ENCODE measurements at places on chromosomes 12 and 14.

DNA sequence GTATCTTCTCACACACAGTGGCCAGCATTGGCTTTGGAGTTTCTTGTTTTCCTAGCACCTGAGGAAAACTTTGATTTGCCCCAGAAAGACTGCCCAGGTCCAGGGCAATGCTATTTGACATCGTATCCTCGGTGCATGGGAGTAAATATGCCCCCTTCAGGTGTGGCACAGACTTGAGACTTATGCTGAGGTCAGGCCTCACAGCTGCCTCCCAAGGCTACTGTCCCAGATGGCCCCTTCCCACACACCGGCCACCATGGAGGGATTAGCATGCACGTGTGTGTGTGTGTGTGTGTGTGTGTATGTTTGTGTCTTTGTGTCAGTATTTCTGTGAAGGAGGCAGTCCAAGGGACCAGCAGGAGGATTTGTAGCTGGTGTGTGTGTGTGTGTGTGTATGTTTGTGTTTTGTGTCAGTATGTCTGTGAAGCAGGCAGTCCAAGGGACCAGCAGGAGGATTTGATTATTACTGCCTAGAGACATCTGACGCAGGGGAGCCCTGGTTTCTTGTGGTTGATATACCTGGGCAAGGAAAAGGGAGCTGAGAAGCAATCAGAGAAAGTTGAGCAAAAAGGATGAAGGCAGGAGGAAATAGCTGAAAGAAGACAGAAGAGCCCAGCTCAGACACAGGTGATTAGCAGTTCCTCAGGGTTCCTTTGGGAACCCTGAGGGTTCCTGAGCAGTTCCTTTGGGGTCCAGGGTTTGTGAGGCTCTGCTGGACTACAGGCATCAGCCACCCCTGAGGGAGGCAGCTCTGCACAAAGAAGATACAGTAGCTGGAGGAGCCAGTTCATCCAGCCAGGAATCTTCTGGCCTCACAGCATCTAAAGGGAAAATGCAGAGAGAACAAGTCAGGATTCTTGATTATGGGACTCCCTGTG lies 42.2 kb downstream of the COX16 start:
- no peak for DNase-seq

DNA sequence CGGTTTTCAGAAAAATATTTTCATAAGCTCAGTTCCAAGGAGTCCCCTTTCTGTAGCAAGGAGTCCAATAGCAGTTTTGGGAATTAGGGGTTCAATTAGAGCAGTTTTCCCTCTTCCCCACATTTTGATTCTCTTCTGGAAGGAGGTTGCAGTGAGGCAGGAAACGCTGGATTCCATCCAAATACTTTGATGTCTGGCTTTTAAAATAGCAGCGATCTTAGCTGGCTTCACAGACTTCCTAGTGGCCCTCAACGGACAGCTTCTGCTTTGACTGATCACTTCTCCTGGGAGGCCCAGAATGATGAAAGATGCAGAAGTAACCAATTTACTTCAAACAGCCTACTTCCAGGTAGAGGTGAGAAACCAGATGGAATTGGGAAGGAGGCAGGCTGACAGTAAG lies 63.1 kb downstream of the C12orf75 start:
- no peak for DNase-seq

DNA sequence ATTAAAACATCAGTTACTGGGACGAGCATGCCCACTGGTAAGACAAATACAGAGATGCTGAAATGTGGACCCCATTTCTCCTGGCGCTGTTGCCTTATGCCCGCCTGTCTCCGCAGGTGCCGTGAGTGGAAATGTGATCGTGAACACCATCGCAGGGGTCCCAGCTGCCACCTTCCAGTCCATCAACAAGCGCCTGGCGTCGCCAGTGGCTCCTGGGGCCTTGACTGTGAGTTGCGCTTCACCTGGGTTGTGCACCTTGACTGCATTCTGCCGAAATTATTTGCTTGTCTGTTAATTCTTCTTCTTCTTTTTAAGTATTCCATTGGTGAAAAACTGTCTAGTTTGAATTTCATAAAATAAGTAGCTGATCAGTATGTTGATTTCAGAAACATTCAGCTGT lies 89.1 kb downstream of the DDX51 start:
- DNase-seq = no peak

DNA sequence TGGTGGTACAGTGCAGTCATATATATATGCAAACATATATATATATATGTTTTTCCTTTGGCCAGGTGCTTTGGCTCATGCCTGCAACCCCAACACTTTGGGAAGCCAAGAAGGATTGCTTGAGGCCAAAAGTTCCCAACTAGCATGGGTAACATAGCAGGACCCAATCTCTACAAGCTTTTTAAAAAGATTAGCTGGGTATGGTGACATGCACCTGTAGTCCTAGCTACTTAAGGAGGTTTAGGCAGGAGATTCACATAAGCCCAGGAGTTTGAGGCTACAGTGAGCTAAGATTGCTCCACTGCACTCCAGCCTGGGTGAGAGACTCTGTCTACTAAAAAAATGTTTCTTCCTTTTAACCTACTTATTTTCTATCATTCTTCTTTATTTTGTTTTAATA lies 10.2 kb downstream of the PZP start:
- DNase-seq = no peak

GRCh38 chr14:66965831-66966230 lies 223.4 kb upstream of the GARIN2 start:
- DNase-seq = no peak

- no peak for DNase-seq
Observed at GRCh38 chr14:71563492-71564153, 368.6 kb upstream of the RGS6 start.

- DNase-seq = no peak
Observed at GRCh38 chr14:53380052-53380866, 227.1 kb upstream of the DDHD1 start.

DNA sequence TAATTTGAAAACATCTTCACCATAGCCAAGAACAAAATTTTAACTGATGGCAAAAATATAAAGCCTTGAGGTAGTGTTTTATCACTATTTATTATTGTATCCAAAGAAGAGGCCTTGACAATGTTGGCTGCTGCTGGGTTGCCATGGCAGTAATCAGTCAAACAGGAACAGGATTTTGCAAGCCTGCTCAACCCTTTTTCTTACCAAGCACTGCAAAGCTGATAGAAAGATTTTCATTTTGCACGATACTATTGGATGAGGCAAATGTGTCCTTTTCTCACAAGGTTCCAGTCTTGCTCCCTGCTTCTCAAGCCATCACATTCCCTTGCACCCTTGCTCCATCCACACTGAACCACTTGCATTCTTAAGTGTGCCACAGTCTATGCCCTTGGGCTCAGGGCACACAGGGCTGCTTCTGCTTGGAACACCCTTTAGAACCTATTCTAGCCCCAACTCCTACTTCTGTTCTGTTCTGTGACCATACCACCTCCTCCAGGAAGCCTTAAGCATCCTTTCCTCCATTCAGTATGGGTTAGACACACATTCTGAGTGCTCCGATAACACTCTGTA lies 76.5 kb upstream of the AMIGO2 start:
- peak; percentile 13 for DNase-seq

GRCh38 chr14:29734732-29735131 lies 192.9 kb downstream of the PRKD1 start:
- DNase-seq = no peak

- DNase-seq = peak; percentile 89
Observed at GRCh38 chr14:21352587-21352986, 31.2 kb downstream of the SUPT16H start.

GRCh38 chr14:51929166-51929565 lies 60.2 kb upstream of the RTRAF start:
- DNase-seq = no peak

GRCh38 chr14:100599981-100600380 lies 12.8 kb upstream of the BEGAIN start:
- DNase-seq = peak; percentile 5

DNA sequence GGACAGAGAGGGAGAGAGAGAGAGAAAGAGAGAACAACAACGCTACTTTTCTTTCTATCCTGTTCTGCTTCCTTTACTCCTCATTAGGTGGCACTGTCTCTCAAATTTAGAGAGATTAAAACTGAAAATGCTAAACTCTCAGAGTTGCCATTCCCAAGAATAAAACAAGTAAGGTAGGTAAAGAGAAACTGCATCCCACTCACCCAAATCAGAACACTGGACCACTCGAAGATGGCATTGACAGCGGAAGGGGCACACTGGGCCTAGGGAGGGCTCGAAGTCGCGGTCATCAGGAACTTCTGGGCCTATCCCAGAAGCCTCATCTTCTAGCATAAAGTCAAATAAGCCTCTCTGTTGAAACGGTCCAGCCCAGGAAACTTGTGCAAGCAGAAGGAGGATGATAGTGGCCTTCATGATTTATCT lies 4.5 kb downstream of the DCN start:
- DNase-seq = peak; percentile 54

GRCh38 chr14:100028990-100029677 lies 36.1 kb upstream of the EVL start:
- DNase-seq = no peak

DNA sequence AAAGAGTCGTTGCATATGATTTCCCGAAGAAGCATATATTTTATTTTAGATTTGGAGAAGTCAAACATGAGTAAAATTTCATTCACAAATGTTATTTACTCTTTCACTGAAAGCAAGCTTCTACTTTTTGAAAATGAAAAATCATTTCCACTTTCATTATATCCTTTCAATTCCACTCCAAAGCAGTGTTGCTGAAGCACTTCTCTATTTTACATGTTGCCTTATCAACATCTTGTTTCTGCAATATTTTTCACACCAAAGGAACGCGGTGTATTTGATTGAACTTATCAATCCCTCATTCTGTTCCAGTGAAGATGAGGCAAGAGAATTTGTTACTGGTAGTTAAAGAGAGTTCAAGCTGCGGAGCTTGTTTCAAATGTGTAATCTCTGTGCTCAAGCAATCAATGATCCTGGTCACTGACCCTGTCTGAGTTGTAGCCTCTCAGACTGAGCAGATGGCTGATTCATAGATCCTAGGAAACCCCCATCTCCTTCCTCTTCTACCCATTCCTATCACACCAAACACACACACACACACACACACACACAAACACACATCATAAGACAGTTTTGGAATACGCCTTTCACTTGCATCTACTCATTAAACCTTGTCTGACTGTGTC lies 236.2 kb upstream of the FLRT2 start:
- DNase-seq = no peak

DNA sequence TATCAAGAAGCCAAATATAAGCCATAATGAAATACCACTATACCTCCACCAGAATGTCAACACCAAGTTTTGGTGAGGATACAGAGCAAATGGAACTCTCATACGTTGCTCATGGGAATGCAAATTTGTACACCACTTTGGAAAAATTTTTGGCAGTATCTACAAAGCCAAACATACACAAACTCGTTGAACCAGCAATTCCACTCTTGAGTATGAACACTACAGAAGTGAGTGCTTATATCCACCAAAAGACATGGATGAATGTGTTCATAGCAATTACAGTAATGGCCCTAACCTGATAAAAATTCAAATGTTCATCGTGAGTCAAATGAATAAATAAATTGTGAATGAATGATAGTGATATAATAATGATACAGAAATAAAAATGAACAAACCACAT lies 24.8 kb downstream of the C12orf71 start:
- no peak for DNase-seq

DNA sequence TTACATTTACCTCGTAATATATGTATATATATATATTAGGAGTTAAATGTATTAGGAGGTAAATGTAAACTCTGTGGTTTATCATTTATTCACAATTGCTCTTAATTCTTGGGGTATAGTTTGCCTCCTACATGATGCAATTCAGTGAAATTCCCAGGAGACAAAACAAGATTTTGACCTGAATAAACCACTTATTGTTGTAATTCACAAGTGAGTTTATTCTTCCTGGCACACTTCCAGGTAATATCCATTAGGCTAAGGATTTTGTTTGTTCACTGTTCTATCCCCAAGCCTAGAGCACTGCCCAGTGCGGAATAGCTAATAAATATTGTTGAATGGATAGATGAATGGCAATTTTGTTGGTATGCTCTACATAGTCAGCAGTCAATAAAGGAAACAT lies 3.0 kb downstream of the SMIM10L1 start:
- DNase-seq = no peak

- DNase-seq = no peak
Observed at GRCh38 chr14:68487805-68488590, 304.9 kb downstream of the ZFP36L1 start.

- no peak for DNase-seq
Observed at GRCh38 chr12:110091136-110091711, 32.9 kb upstream of the IFT81 start.

DNA sequence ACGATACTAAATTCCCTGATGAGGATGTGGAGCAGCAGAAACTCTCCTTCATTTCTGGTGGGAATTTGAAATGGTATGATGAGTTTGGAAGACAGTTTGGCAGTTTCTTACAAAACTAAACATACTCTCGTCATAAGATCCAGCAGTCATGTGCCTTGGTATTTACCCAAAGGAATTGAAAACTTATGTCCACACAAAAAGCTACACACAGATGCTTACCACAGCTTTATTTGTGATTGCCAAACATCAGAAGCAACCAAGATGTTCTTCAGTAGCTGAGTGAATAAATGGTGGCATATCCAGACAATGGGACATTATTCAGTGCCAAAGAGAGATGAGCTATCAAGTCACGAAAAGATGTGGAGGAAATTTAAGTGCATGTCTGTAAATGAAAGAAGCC lies 10.7 kb upstream of the APOLD1 start:
- no peak for DNase-seq

- DNase-seq = no peak
Observed at GRCh38 chr14:87994974-87995373, 2.0 kb upstream of the GALC start.

DNA sequence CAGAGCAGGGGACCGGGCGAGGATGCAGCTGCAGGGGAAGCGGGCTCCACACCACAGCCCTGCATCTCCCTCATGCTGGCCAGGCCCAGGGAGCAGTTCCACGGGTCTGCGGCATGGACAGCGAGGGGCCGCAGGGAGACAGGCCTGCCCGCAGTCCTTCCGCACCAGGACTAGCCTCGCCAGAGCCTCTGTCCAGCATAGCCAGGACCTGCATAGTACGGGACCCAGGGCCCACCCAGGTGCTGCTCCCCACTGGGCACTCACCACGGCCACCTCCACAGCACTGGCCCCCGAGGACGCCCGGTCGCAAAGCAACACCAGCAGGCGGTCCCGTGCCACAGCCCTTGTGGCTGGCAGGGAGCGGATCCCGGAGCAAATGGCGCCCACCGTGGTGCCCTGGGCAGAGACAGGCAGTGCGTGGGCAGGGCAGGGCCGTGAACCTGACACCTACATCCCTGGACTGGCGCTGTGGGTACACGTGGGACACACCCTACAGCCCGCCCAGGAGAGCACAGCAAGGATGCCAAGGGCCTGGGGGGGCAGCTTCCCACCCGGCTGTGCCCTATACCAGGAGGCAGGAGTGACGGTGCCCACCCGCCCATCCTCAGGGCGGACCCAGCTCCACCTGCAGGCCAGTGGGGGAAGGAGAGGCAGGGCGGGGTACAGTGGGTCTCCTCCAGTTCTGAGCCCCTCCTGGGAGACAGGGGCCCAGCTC lies 23.8 kb downstream of the JAG2 start:
- no peak for DNase-seq
